ENCODE measurements at places on chromosomes 2 and 18. TPM values are rescaled to one million over a fixed set of nuclear protein-coding genes. Genes with fewer than 3 reads are reported as not detected.

Gene PTPRN
- 3.5 TPM for total RNA-seq

Gene UGT1A5
- not detected for total RNA-seq

Gene LRP2
- under 0.01 TPM for total RNA-seq

Gene MYO3B
- 0.50 TPM for total RNA-seq

Gene ANKRD30B
- under 0.01 TPM for total RNA-seq

Gene RGPD4
- total RNA-seq: not detected

Gene COBLL1
- 5.1 TPM for total RNA-seq

GRCh38 chr18:3048121-3048520 is 35.2 kb upstream of the LPIN2 start:
- H3K27ac ChIP-seq: no peak overlapping the region
- no peaks in the 10 kb centered on the region for H3K27me3 ChIP-seq
- DNase-seq: no peak
- H3K4me1 ChIP-seq: no peaks in the 10 kb centered on the region
- H3K36me3 ChIP-seq: no peaks in the 10 kb centered on the region

DNA sequence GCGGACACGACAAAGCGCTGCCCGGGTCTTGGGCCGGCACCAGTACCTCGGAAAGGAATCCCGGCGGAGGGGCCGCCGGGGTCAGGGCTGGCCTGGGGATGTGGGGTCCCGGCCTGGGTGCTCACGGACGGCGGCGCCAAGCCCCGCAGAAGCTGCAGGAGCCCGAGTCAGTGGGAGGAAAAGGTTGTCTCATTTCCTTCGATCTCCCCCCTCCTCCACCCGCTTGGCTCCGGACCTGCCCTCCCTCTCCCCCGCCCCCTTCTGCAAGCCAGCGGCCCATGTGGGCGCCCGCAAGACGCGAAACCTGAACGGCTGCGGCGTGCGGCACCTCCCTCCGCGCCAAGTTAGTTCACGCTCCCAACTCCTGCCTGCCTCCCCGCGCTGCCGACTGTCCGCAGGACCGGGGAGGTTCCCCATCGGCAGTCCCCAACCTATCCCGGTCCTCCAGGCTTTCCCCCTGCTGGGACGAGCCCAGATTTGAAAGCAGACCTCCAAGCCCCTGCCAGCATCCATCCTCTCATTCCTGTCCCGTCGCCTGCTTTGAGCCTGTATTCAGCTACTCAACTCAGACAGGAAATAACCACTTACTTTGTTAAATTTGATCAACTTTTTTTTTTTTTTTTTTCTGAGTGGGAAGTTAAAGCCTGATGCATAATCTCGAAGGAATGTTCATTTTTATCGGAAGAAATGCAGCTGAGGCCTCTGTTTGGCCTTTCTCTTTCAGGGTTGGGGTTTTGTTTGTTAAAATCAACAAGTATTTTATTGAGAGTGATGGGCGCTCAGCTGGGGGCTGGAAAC is at the start of gene EVA1A:
Gene EVA1A, minus strand, starts transcription at position 172 of the 798 bp plus-strand sequence. CDS start 42,799 bp downstream, outside the sequence.
- peak; percentile 64 for DNase-seq
- peak within 1 kb of the TSS; percentile 87 for H3K27ac ChIP-seq
- H3K27me3 ChIP-seq: no peaks in the 10 kb centered on the region
- peaks cover 12% of the 10 kb centered on the region for H3K4me1 ChIP-seq

DNA sequence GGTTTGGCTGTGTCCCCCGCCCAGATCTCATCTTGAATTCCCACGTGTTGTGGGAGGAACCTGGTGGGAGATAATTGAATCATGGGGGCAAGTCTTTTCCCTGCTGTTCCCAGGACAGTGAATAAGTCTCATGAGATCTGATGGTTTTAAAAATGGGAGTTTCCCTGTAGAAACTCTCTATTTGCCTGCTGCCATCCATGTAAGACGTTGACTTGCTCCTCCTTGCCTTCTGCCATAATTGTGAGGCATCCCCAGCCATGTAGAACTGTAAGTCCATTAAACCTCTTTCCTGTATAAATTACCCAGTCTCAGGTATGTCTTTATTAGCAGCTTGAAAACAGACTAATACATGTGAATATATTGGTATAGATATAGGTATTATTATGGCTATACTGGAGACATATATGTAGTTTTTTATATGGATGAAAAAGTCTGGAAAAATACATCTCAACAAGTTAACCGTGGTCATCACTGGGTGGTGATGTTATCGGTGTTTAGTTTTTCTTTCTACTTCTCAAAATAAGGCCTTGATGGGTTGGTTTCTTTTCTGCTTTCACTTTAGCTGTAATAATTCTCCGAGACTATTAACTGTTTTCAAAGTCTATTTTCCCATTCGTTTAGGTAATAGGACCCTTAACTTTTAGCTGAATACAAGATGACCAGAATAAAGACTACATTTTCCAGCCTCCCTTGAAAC is 39.1 kb upstream of the NCOA1 start:
- H3K27me3 ChIP-seq: no peaks in the 10 kb centered on the region
- no peak for DNase-seq
- H3K4me3 ChIP-seq: no peak overlapping the region
- no peaks in the 10 kb centered on the region for H3K36me3 ChIP-seq

DNA sequence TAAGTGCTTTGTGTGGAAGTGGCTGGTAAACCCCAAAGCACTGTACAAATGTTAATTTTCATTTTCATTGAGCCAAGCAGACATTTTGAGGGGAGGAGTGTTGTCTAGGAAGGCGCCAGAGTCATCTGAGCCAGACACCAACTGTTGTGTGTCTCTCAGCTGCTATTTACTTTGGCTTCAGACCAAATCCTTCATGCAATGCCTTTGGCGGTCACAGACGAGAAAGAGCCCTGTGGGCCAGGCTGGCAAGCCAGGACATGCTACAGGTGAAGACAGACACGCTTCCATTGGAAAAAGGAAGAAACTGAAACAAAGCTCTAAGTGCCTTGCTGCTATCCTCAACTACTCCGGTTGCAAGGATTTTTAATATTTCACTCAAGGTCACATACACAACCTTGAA is 115.4 kb upstream of the CDC42EP3 start:
- no peak overlapping the region for H3K4me3 ChIP-seq
- no peaks in the 10 kb centered on the region for H3K27me3 ChIP-seq
- H3K36me3 ChIP-seq: no peaks in the 10 kb centered on the region
- no peak overlapping the region for H3K27ac ChIP-seq

- H3K4me1 ChIP-seq: no peaks in the 10 kb centered on the region
- no peaks in the 10 kb centered on the region for H3K36me3 ChIP-seq
- H3K27ac ChIP-seq: no peak overlapping the region
- no peak overlapping the region for H3K4me3 ChIP-seq
- no peak for DNase-seq
These were observed 141.1 kb downstream of the NDUFA10 start for GRCh38 chr2:239884051-239884405.

GRCh38 chr2:33897741-33898140 is 298.6 kb upstream of the FAM98A start:
- H3K4me3 ChIP-seq: no peak overlapping the region

DNA sequence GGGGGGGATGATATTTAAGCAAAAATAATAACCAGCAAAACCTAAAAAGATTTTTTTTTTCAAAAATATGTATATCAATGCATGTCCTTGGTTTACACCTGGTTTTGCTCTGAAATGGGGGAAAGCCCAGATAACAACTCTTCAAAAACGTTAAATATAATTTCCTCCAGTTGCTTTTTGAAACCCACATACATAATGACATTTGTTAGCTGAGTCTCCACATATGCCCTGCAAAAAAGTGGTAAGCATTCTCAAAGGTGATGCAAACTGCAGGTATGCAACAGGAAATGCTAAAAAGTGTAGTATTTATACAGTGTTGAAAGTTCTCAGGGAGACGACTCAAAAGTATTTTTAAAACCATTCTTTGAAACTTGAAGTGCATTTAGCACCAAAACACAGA is 258.6 kb downstream of the ZEB2 start:
- no peaks in the 10 kb centered on the region for H3K36me3 ChIP-seq
- no peaks in the 10 kb centered on the region for H3K4me1 ChIP-seq
- DNase-seq: no peak
- no peak overlapping the region for H3K27ac ChIP-seq
- H3K4me3 ChIP-seq: no peak overlapping the region
- no peaks in the 10 kb centered on the region for H3K27me3 ChIP-seq

- peak; percentile 45 for DNase-seq
- H3K4me1 ChIP-seq: no peaks in the 10 kb centered on the region
- peaks cover 2% of the 10 kb centered on the region for H3K36me3 ChIP-seq
- H3K27me3 ChIP-seq: no peaks in the 10 kb centered on the region
- no peak overlapping the region for H3K4me3 ChIP-seq
These were observed 18.0 kb downstream of the SFXN5 start for GRCh38 chr2:73053316-73054114.

GRCh38 chr2:98664323-98664722 is 55.9 kb downstream of the UNC50 start:
- H3K27ac ChIP-seq: no peak overlapping the region
- no peaks in the 10 kb centered on the region for H3K36me3 ChIP-seq
- no peak for DNase-seq
- no peak overlapping the region for H3K4me3 ChIP-seq

DNA sequence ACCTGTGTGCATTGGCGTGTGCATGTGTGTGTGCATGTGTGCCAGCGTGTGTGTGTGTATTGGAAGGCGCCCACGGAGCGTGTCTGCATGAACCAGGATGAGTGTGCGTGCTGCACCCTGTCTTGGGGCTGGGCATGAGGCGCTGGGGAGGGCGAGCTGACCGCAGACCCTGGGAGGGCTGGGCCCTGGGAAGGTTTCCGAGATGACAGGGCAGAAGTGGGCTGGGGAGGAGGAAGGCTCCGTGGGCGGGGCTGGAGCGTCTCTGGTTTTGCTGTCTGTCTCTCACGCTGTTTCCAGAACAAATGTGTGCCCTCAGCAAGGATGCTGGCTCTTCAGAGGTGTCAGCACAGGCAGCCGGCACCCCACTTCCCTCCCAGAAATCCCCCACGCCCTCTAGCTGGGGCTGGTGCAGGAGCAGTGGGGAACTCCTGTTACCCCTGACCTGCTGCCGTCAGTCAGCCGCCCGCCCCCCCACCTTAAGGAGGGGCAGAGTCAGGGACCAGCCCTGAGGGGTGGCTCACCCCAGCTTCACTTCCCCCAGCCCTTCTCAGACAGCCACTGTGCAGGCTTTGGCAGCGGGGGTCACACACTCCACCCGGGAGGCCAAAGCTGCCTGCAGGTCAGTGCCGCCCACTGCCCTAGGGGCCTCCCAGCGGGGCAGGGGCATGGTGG is at the start of gene GPR35:
Gene GPR35, plus strand, starts transcription at position 531 of the 672 bp plus-strand sequence. CDS start 4,473 bp downstream, outside the sequence.
- no peak within 1 kb of the TSS for H3K4me3 ChIP-seq
- H3K27ac ChIP-seq: no peak within 1 kb of the TSS
- no peaks in the 10 kb centered on the region for H3K27me3 ChIP-seq
- peak; percentile 73 for DNase-seq
- H3K4me1 ChIP-seq: no peaks in the 10 kb centered on the region

- DNase-seq: no peak
- H3K4me3 ChIP-seq: no peak overlapping the region
- no peaks in the 10 kb centered on the region for H3K27me3 ChIP-seq
- H3K4me1 ChIP-seq: no peaks in the 10 kb centered on the region
- no peak overlapping the region for H3K27ac ChIP-seq
These were observed 62.1 kb downstream of the TLK1 start for GRCh38 chr2:171098607-171099006.

- no peak overlapping the region for H3K4me3 ChIP-seq
- H3K36me3 ChIP-seq: no peaks in the 10 kb centered on the region
- no peaks in the 10 kb centered on the region for H3K4me1 ChIP-seq
- H3K27ac ChIP-seq: no peak overlapping the region
- no peaks in the 10 kb centered on the region for H3K27me3 ChIP-seq
These were observed 199.3 kb downstream of the NCK2 start for GRCh38 chr2:105943977-105944376.

DNA sequence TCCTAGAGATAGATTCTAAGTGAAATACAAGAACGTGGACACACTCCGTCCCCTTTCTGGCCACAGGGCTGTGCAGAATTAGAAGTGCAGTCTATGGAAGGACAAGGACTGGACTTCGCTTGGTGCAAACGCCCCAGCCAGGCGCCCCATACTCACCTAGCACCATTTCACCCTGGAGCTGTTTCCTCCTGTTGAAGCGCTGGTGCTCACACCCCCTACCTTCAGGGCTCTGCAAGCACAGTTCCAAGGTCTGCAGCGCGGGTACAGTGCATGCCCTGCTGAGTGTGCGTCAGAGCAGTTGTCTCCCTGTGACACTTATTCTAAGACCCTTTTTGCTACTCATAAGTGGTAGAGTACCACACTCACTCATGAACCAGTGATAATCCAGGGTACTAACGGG is 3.0 kb downstream of the HPCAL1 start:
- H3K4me1 ChIP-seq: peaks cover 2% of the 10 kb centered on the region
- no peaks in the 10 kb centered on the region for H3K27me3 ChIP-seq
- H3K36me3 ChIP-seq: no peaks in the 10 kb centered on the region
- no peak for DNase-seq
- H3K4me3 ChIP-seq: no peak overlapping the region

- no peaks in the 10 kb centered on the region for H3K4me1 ChIP-seq
- no peak overlapping the region for H3K27ac ChIP-seq
- no peak overlapping the region for H3K4me3 ChIP-seq
- H3K36me3 ChIP-seq: no peaks in the 10 kb centered on the region
These were observed 131.3 kb downstream of the INO80D start for GRCh38 chr2:205954707-205955106.

- H3K4me1 ChIP-seq: no peaks in the 10 kb centered on the region
- no peak overlapping the region for H3K4me3 ChIP-seq
- no peaks in the 10 kb centered on the region for H3K27me3 ChIP-seq
- no peak overlapping the region for H3K27ac ChIP-seq
- no peaks in the 10 kb centered on the region for H3K36me3 ChIP-seq
These were observed 155.6 kb upstream of the LYPD1 start for GRCh38 chr2:132825601-132826000.

GRCh38 chr18:25299426-25300300 is 52.3 kb downstream of the ZNF521 start:
- H3K27me3 ChIP-seq: no peaks in the 10 kb centered on the region
- no peaks in the 10 kb centered on the region for H3K36me3 ChIP-seq
- H3K4me1 ChIP-seq: peaks cover 13% of the 10 kb centered on the region
- peak overlapping the region; percentile 82 for H3K27ac ChIP-seq
- H3K4me3 ChIP-seq: no peak overlapping the region

DNA sequence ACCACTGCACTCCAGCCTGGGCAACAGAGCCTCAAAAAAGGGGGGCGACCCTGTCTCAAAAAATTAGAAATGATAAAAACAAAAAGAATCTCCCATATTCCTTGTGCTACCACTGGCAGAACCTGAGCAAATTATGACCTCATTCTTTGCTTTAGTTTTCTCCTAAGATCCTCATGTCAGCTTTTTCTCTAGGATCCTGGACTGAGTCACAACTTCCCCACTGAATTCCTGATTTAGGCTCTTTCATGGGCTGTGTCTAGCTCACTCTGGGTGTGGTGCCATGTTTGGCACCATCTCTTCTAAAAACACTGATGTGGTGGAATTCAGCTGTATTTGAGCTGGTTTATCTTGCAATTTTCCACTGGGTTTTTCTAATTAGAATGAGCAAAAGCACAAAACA is 37.1 kb downstream of the EXOC6B start:
- H3K36me3 ChIP-seq: no peaks in the 10 kb centered on the region
- H3K4me1 ChIP-seq: peaks cover 3% of the 10 kb centered on the region
- DNase-seq: peak; percentile 76
- H3K27me3 ChIP-seq: no peaks in the 10 kb centered on the region
- no peak overlapping the region for H3K27ac ChIP-seq

DNA sequence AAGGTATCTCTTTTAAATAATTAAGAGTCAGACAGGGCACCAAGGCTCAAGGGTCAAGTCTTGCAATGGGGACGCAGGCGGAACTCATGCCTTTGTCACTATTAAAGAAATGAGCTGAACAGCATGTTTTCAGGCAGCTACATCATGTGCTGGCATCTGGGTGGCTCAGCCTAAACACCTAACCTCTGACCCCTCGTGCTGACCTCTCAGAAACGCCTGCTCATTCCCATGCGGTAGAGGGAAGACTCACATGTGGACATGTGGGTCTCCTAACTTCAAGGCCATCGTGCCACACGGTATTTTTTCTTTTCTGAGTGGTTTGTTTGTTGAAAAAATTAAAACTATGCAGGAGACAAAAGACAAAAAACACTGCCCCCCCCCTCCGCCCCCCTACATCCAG is 31.3 kb downstream of the CYP27C1 start:
- H3K4me1 ChIP-seq: no peaks in the 10 kb centered on the region
- peaks cover 11% of the 10 kb centered on the region for H3K27me3 ChIP-seq
- H3K36me3 ChIP-seq: no peaks in the 10 kb centered on the region
- DNase-seq: no peak
